ENCODE measurements at places on chromosomes 3 and 15.

- DNase-seq: no peak
Measured at GRCh38 chr3:170322566-170323269, 34.8 kb upstream of the SKIL start.

GRCh38 chr3:13474776-13475303 is 5.3 kb upstream of the HDAC11 start:
- no peak for DNase-seq

- DNase-seq: no peak
Measured at GRCh38 chr15:59191855-59192237, 14.8 kb upstream of the LDHAL6B start.

- DNase-seq: no peak
Measured at GRCh38 chr3:56251343-56251945, 216.8 kb downstream of the ERC2 start.

- DNase-seq: no peak
Measured at GRCh38 chr3:172622916-172623700, 87.8 kb downstream of the NCEH1 start.

DNA sequence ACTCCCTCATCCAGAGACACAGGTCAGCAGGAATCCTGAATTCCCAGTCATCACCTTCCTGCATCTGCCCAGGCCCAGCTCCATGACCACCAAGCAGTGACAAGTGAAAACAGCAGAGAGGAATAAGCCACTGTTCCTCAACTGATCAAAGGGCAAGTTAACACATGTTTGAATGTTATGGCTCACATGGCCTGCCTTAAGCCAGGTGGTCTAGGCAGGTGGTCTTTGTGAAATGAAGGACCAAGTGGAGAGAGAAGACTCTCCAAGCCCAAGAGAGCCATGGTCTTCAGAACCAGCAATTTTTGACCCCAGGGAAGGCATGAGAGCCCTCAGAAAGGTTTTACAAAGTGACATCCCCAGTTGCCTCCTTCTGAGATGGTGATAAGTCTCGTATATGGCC is 161.8 kb downstream of the EPHB1 start:
- DNase-seq: no peak

GRCh38 chr15:74752531-74752930 is 3.9 kb downstream of the CYP1A2 start:
- no peak for DNase-seq

- no peak for DNase-seq
Measured at GRCh38 chr3:130814691-130815472, 68.3 kb upstream of the PIK3R4 start.

- no peak for DNase-seq
Measured at GRCh38 chr3:179961703-179962078, 75.0 kb downstream of the PEX5L start.

DNA sequence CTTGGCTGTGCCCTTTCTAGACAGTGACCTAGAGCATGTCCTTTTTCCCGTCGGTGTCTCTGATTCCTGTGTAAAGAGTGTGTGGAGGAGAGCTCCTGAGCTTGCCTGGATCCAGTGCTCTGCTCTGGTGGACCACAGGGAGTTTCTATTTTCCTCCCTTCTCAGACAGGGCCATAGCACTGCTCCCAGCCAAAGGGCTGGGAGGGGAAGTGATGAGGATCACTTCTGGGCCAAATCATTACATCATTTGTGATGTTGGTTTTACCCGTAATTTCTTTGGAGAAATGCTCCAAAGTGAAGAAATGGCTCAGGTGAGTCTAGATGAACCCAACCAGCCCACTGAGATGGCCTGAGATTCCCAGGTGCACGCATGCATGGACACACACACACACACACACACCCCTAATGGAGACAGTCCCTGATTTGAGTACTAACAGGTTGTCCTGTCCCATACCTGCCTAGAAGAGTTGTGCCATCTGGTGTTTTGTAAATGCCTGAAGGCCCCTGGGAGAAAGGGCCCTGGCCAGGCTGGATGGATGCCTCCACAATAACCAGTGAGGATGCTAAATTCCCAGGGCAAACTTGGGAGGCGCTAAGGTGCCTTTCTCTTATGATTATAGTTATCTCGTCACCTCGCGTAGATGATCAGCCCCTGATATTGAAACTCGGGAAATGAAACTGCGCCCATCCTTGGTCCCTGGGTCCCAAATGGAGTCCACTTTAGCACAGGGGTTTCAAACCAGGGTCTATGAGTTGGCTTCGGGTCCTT is 86.9 kb downstream of the ASB7 start:
- DNase-seq: no peak

All from activated T-helper 1 cell treated with anti-CD3 and anti-CD28 coated beads, Interleukin-2, amount 50 U/mL, for 16 hours (primary cell).